ENCODE measurements at places on chromosomes 6 and 20. TPM values are rescaled to one million over a fixed set of nuclear protein-coding genes. Genes with fewer than 3 reads are reported as not detected.

PRL gene
- total RNA-seq: not detected

LINC00237 gene
- not detected for total RNA-seq

PYGB gene
- 90.3 TPM for total RNA-seq

PRICKLE4 gene
- 6.9 TPM for total RNA-seq

GRCh38 chr20:51687108-51687507, 81.1 kb downstream of the ATP9A start:
- no peak for DNase-seq

DNA sequence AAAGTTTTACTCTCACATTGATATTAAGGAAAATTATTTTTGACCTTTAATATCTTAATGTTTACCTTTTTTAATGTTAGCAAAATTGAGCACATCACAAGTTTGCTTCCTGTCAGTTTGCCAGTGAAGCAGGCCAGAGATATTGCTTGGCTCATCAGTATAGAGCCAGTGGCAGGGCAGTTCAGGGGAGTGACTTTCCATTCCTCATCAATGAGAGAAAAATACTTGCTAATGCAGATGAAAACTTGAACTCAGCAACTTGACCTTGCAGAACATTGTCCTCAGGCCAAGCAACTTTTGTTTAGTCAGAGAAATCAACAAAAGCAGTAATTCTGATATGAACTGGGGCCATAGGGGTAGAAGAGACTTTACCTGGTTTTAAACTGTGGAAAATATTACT, 6.9 kb downstream of the TAB2 start:
- DNase-seq: no peak

DNA sequence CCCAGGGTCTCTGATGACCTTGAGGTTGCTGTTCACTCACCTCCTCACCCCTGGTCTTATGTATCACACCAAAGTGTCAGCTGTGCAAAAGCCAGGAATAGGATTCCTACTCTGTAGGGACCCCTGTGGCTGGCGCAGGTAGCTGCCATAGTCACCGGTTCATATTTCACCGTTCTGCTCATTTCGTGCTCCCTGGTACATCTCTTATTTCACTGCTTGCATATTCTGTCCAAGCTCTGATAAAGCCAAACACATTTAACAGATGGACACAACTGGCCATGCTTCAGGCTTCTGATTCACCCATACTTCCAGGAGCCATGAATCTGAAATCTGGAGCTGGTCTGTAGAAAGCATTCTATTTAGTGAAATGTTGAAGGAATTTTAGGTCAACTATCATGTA, 20.5 kb downstream of the SLC22A3 start:
- DNase-seq: no peak

DNA sequence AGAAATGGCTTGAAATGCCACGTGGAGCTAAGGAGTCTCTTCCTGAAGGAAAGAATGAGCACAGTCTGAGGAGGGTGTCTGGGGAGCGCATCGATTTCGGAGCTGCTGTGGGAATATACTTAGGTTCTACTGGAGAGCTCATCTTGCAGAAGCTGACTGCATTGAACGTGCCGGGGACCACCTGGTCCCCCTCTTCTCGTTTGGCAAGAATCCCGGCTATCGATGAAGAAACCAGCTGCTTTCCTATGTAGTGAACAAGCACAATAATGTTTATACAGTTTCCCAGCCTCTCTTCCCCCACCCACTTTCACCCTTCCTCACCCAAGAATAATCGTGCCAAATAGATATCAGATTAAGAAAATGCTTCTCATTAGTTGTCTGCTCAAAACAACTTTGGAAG, 242.5 kb downstream of the PACRG start:
- DNase-seq: peak; percentile 35

GRCh38 chr6:41284726-41285125, 1.8 kb downstream of the TREM1 start:
- DNase-seq: peak; percentile 76

DNA sequence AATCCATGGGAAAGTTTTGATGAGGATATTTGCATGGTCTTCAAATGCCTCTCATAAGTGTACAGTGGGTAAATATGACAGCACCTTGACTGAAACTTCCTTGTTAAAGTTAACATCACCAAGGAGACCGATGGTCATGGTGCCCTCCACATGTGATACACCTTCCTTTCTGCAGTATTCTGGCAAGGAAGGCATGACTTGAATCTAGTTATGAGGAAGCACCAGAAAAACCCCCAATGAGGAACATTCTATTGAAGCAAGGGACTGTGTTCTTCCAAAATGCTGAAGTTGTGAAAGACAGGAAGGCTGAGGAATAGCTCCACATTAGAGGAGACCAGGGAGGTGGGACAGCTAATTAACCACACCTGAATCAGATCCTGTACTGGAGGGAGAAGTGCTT, 118.3 kb downstream of the SLC24A3 start:
- DNase-seq: no peak

GRCh38 chr20:51365670-51366069, 176.8 kb downstream of the NFATC2 start:
- DNase-seq: no peak

DNA sequence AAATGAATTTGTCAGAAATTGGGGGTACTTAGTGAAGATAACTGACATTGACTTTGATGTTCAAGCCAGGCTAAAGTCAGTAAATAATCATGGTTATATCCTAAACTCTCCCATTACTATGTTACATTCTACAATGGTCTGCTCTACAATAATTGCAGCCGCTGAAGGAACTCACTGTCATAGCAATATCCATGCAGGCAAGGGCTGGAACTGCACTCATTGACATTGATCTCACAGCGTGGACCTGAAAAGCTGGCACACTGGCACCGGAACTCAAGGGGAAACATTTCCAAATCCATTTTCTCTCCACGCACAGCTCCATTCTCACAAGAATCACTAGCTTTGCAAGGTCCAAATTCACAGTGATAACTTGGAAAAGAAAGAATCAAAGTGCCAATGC, 702.7 kb downstream of the EYS start:
- DNase-seq: no peak

GRCh38 chr6:124795643-124796463, 166.4 kb upstream of the RNF217 start:
- peak; percentile 79 for DNase-seq
